ENCODE measurements at places on chromosomes 16 and 17.

GRCh38 chr17:27362909-27363308 is 69.0 kb downstream of the WSB1 start:
- DNase-seq, result no peak

DNA sequence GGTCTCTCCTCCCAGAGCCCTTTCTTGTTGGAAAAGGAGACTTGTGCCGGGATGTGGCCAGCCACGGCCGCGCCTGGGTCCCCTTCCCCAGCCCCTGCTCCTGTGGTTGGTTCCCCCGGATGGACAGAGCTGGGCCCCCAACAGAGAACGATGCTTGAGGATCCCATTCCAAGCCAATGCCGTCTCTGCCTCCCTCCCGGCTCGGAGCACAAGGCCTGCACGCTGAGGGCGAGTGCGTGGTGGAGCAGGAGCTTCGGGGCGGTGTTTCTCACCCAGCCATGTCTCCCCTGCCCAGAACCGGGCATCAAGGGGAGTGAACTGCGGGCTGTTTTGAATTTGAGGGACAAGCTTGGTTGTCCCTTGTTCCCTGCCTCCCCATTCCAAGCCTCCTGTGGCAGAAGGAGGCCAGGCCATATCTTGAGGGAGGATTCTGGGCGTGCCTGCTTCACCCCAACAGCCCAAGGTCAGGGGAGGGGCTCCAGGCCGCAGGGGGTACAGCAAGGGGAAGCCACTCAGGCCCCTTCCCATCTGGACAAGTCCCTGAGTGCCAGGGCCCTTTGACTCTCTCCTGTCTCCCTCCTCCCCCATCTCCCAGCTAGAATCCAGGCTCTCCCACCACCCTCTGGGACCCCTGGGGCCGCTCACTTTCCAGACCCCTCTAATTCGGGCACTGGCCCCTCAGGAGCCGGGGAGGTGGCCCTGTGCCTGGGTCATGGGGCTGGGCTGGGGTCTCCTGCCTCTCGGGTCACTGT is 43.6 kb downstream of the SOCS3 start:
- no peak for DNase-seq

DNA sequence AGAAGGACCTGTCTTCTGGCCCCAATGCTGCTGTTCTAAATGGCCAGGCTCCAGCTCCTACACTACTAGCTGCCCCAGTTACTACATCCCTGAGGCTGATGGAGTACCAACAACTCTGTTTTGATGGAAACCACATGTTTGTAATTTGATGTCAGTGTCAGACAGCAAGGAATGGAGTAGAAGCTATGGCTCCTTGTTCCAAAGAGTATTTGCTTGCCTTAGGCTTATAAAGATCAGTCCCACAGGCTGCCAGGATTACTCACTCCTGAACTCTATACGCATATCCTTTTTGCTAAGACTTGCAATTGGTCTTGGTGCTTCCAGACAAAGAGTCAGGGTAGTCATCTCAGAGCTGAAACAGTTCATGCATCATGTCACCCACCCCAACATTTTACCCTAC is 139.6 kb downstream of the HS3ST3A1 start:
- no peak for DNase-seq

DNA sequence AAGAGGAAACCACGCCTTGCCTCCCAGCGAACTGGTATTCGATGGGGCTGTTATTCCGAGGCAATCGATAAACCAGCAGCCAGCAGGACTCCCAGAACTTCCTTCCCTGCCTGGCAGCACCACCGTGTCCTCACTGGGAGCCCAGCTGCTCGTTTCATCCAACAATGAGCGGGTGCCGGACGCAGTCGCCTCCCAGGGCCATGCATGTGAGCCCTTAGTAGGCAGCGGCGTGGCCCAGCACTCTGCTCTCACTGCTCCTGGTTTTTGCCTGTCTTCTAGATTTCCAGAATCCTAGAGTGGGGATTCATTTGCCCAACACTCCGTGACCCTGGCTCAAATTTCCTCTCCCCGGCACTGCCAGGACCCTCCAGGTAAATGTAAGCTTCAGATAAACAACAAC is 29.1 kb upstream of the RASD1 start:
- DNase-seq, result no peak

DNA sequence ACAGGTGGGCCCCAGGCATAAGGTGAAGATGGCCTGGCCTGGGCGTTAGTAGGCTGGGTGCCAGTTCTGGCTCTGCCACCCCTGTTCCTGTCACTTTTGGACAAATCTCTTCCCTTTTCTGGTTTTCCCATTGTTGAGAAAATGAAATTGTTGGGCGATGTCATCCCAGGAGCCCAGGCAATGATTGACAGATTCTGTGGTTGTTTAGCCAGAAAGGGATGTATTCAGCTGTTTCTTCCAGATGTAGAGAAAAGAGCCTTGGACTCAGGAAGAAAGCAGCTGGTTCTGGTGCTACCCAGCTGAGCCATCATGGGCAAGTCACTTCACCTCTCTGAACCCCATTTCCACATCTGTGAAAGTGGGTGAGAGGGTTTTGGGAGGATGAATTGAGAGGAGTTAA is 60.1 kb upstream of the MRTFB start:
- no peak for DNase-seq

All from inflammatory macrophage treated with lipopolysaccharide for 1 hour (primary cell).